ENCODE measurements at places on chromosomes 1 and 21.

DNA sequence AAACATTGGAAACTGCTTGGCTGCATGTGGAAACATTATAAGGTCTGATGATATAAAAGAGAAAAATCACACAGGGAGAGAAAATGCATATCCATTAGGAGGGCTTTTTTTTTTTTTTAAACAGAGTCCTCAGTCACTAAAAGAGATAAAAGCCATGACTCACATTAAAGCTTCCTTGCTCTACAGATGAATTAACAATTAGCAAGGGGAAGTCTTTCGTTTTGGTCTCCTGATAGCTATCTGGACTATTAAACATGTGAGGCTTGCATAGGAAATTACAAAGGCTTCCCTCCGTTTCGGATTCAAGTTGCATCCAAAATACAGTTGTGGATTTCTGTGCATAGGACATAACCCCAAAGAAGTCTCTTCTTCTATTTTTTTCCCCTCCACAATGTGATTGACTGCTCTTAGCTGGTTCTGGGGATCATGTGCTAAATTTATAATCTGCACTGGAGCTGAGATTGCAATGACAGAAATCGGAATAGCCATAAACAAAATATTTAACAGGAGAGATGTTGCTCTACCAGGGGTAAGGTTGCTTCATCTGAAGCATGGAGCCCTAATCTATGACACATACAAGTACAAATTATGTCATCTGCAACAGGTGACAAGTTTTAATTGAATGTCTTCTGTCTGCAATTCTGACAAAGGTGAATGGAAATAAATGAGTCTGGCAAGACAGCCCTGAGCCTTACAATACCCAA lies 146.8 kb downstream of the ESRRG start:
- H3K36me3 ChIP-seq = no peaks in the 10 kb centered on the region
- H3K27ac ChIP-seq = no peak overlapping the region
- no peak for DNase-seq
- H3K4me3 ChIP-seq = no peak overlapping the region
- no peaks in the 10 kb centered on the region for H3K27me3 ChIP-seq

DNA sequence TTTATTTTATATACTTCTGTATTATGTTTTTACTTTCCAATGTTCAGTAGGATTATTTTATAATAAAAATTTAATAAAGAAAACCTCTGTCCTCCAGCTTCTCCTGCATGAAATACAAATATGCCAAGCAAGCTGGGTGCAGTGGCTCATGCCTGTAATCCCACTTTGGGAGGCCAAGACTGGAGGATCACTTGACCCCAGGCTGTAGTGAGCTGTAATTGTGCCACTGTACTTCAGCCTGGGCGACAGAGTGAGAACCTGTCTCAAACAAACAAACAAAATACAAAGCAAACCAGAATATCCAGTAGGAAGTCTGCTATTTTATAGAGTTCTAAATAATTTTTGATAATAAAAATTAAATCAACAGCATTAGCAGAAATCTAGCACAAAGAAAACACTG lies 168.8 kb downstream of the EIF4G3 start:
- no peak overlapping the region for H3K4me3 ChIP-seq
- H3K36me3 ChIP-seq = no peaks in the 10 kb centered on the region
- no peaks in the 10 kb centered on the region for H3K27me3 ChIP-seq
- no peaks in the 10 kb centered on the region for H3K4me1 ChIP-seq

- no peak overlapping the region for H3K4me3 ChIP-seq
- no peak for DNase-seq
- H3K36me3 ChIP-seq = no peaks in the 10 kb centered on the region
- H3K4me1 ChIP-seq = no peaks in the 10 kb centered on the region
- no peak overlapping the region for H3K27ac ChIP-seq
These were observed 49.8 kb downstream of the EPHB2 start for GRCh38 chr1:22760455-22760854.

DNA sequence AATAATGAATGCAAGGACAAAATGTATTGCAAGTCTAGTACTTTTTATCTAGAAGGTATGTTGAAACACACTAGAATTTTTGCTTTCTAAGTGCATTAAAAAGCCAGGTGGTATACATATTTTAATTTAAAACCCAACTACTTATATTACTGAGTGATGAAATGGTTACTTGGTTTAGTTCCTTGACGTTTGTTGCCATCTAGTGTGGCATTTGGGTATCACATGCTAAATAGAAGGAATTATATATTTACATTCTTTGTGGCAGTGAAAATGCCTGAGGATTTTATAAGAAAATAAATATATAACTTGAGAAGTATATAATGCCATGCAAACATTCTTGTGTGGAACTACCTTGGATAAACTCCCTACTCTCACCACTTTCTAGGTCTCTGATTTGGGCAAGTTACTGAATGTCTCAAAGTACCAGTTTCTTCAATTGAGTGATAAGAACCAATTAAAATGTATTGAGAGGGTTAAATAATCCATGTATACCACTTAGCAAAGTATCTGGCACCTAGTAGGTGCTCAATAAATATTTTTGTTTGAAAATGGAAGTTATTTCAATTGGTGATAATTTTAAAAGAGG lies 69.6 kb downstream of the SDCCAG8 start:
- no peaks in the 10 kb centered on the region for H3K36me3 ChIP-seq
- H3K4me3 ChIP-seq = no peak overlapping the region
- H3K4me1 ChIP-seq = no peaks in the 10 kb centered on the region
- DNase-seq = no peak
- H3K27ac ChIP-seq = no peak overlapping the region

DNA sequence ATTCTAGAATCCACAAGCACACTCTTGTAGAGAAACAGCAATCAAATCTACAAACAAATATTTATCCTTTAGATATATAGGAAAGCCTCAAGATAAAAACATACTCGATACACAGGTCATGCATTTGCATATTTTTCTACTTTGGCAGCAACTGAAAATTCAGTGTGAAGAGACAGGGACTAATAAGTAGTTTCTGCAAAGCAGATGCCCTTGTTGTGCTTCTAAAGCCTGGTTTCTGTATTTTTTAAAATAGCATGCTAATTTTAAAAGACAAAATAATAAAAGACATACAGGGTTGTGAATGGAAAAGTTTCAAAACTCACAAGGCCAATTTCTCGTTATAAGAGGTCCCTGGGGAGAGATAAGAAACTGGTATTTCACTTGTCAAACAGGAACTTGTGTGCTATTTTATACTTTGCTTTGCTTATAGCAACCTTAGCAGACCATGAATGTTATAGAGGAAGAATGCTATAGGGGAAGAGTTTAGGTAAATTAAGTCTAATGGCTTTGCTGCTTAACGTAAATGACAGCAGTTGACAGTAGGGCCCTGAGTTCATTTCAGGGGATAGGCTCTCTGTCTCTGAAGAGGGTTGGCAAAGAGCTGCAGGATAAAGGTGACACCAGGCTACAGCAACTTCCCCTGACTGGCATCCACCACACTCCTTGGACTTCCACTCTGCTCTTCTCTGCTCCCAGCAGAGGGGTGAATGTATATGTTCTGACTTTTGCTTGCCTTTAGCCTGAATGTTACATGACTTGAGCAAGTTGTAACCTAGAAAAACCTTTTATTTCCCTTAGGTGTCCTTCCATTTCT lies 9.4 kb upstream of the RGS13 start:
- no peaks in the 10 kb centered on the region for H3K27me3 ChIP-seq
- peaks cover 19% of the 10 kb centered on the region for H3K4me1 ChIP-seq
- no peaks in the 10 kb centered on the region for H3K36me3 ChIP-seq
- no peak overlapping the region for H3K27ac ChIP-seq

DNA sequence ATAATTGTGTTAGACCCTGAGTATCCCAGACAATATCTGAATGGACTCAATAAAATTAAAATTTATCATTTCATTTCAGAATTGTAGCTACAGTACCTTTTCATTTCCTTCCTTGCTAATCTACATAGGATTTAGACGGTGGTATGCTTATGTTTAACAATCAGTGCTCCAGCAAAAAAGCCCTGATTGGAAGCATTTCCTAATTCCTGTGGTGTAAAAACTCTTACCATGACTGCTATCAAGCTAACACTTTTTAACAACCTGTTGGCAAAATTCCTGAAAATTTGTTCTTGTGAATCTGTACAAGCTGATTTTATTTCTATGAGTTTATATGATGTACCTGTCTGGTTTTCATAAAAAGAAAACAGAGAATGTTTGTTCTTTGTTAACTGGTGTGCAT lies 5.2 kb upstream of the FNBP1L start:
- no peak for DNase-seq
- no peak overlapping the region for H3K27ac ChIP-seq
- H3K4me1 ChIP-seq = peaks cover 17% of the 10 kb centered on the region
- no peaks in the 10 kb centered on the region for H3K27me3 ChIP-seq

DNA sequence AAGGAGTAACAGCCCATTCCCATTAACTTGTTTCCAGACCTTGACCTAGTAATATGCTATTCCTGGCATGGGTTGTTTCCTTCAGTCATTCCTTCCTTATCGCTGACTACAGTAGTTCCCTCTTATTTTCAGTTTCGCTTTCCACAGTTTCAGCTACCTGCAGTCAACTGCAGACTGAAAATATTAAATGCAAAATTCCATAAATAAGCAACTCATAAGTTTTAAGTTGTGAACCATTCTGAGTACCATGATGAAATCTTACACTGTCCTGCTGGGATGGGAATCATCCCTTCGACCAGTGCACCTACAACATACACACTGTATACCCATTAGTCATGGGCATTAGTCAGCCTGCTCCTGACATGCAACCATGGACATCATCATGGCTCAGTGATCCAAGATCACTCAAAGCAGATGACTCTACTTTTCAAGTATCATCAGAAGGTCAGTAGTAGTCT lies 66.7 kb downstream of the CCDC30 start:
- no peaks in the 10 kb centered on the region for H3K27me3 ChIP-seq
- no peak for DNase-seq
- no peak overlapping the region for H3K4me3 ChIP-seq
- no peaks in the 10 kb centered on the region for H3K36me3 ChIP-seq
- no peak overlapping the region for H3K27ac ChIP-seq
- H3K4me1 ChIP-seq = no peaks in the 10 kb centered on the region

DNA sequence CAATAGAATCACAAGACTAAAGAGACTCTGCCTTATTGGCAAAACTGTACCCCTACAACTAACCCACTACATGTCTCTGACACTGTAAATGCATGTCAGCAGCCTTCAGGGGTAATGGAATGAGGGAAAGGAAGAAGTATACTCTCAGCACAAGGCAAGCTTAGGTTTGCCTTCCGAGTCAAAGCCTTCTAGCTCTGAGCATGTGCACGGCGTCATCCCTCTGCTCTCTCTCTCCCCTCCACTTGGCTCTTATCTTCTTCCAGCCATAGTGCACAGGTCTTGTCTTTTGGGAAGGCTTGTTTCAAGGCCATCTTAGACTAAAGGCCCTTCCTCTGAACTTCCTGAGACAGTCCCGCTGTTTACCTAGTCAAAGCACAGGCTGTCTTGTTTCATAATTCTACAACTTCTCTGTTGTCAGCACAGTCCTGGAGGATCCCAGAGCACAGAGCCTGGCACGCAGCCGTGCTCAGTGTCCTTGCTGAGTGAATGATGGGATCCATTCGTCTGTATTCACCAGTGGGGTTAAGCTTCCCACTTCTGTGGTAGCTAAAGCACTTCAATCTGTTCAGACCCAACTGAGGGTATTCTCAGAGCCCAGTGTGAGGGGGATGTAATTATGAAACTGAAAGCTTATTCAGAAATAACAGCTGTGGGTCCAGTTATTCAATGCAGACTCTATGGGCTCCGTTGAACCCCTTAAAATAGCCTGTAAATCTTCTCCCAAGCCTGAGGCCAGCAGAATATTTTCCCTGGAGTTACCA lies 166.5 kb upstream of the PLD5 start:
- no peak overlapping the region for H3K4me3 ChIP-seq
- no peak overlapping the region for H3K27ac ChIP-seq
- no peaks in the 10 kb centered on the region for H3K4me1 ChIP-seq
- H3K36me3 ChIP-seq = no peaks in the 10 kb centered on the region
- DNase-seq = no peak

- H3K36me3 ChIP-seq = no peaks in the 10 kb centered on the region
- H3K4me3 ChIP-seq = no peak overlapping the region
- no peaks in the 10 kb centered on the region for H3K27me3 ChIP-seq
- no peak for DNase-seq
- H3K4me1 ChIP-seq = no peaks in the 10 kb centered on the region
These were observed 40.5 kb downstream of the AMY1C start for GRCh38 chr1:103790172-103790571.

GRCh38 chr1:166870584-166870983 lies 5.5 kb downstream of the TADA1 start:
- H3K27me3 ChIP-seq = no peaks in the 10 kb centered on the region
- no peak for DNase-seq
- H3K4me1 ChIP-seq = peaks cover 33% of the 10 kb centered on the region
- H3K36me3 ChIP-seq = no peaks in the 10 kb centered on the region
- H3K4me3 ChIP-seq = no peak overlapping the region
- no peak overlapping the region for H3K27ac ChIP-seq

GRCh38 chr1:223785808-223786207 lies 59.9 kb downstream of the TP53BP2 start:
- no peaks in the 10 kb centered on the region for H3K27me3 ChIP-seq
- H3K4me1 ChIP-seq = no peaks in the 10 kb centered on the region
- no peak for DNase-seq
- H3K36me3 ChIP-seq = no peaks in the 10 kb centered on the region
- no peak overlapping the region for H3K27ac ChIP-seq

- no peaks in the 10 kb centered on the region for H3K27me3 ChIP-seq
- no peak overlapping the region for H3K4me3 ChIP-seq
- H3K4me1 ChIP-seq = no peaks in the 10 kb centered on the region
- DNase-seq = no peak
These were observed 33.6 kb downstream of the ERI3 start for GRCh38 chr1:44321466-44321865.

GRCh38 chr1:151478140-151478812 lies 19.0 kb upstream of the POGZ start:
- no peaks in the 10 kb centered on the region for H3K27me3 ChIP-seq
- H3K4me1 ChIP-seq = peaks cover 5% of the 10 kb centered on the region
- H3K36me3 ChIP-seq = no peaks in the 10 kb centered on the region
- DNase-seq = no peak
- H3K4me3 ChIP-seq = no peak overlapping the region

- H3K36me3 ChIP-seq = no peaks in the 10 kb centered on the region
- no peak for DNase-seq
- H3K27me3 ChIP-seq = no peaks in the 10 kb centered on the region
These were observed 32.1 kb downstream of the LRP8 start for GRCh38 chr1:53295726-53296116.

- H3K4me3 ChIP-seq = no peak overlapping the region
- H3K27ac ChIP-seq = no peak overlapping the region
- H3K4me1 ChIP-seq = no peaks in the 10 kb centered on the region
- H3K36me3 ChIP-seq = no peaks in the 10 kb centered on the region
- H3K27me3 ChIP-seq = no peaks in the 10 kb centered on the region
- no peak for DNase-seq
These were observed 126.7 kb upstream of the KRTAP19-8 start for GRCh38 chr21:31164713-31165694.
